ENCODE measurements at places on chromosomes 11 and 22.
A peak's percentile ranks its signal among the peaks of the same experiment; 100 is the strongest.

DNA sequence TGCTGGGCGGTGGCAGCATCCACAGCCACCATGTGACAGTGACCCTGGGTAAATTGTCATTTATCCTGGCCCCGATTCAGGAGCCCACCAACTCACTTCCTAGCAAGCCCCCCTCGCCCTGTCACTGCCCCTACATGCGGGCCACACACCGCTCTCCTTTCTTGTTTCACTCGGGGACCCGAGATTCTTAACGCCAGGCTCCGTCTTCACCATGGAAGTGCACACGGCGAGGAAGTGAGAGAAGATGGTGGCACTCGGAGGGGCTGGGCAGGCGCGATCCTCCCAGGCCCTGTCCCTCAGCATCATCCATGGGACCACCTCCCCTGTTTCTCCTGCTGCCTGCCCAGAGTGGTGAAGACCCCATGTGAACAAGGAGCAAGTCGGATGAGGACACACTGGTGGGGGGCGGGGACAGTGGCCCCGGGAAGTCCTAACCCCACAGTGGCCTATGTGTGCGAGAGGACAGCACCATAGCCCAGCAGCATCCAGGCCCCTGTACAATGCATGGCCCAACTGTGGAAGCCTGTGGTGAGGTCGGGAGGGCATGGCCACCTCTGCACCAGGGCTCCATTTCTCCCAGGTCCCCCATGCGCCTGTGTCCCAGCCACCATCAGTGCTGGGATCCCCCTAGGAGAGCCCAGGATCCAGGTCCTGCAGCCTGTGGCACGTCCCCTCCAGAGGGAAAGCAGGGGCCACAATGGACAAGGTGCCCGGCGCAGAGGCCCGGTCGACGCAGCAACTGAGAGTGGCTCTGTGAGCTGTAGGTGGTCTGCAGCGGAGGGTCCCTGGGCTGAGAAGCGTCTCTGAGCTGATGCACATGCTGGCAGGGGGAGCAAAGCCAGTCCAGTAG lies 262.8 kb downstream of the BRD1 start:
- no peak for DNase-seq

DNA sequence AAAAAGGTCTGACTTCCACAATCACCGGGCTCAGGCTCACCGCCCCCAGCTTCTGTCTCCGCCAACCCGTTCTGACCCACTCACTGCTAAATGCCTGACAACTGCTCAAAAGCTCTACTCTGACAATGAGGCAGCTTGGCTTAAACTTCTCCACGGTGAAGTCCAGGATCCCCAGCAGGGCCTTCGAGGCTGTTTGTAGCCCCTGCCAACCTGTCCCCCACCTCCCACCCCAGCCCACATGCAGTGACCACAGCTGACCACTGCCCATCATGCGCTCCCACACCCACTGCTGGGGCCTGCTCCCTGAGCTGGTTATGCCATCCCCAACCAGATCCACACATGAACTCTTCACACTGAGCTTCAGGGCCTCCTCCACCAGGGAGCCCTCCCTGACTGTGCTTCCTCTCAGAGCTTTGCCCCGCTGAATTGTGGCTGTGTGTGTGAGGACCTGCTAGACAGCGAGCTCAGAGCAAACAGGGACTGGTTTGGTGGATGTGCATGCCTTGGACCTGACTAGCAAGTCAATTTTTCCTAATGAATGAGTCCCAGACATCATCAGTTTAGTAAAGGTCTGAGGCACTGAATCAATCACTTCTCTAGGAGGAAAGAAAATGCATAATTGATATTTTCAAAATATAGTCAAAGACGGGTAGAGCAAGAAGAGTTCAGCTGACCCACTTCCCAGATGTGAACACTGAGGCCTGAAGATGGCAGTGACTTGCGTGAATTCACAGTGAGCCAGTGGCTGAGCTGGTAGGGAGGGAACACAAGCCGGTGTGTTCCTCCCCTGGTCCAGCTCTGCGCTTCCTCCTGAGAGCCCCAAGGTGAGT lies 7.7 kb downstream of the LRRC32 start:
- DNase-seq = no peak

- DNase-seq = no peak
Measured at GRCh38 chr22:31496735-31497146, 405 bp downstream of the SFI1 start.

GRCh38 chr11:65487467-65488272 lies 11.2 kb upstream of the MALAT1 start:
- DNase-seq = peak; percentile 99

DNA sequence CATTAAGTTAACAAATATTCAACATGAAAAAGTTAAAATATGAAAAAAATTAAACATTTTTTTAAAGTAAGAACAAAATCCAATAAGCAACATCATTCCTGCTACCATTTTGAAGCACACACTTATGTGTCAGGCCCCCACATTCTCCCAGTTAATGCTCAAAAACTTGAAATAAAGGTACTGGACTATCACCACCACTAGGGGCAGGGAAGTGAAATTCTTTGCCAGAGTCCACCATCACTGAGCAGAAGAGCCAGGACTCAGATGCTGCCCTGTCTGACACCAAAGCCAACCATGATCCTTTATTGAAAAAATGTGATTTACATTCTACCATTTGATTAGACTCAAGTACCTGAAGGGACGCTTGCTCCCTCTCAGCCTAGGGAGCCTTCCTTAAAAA lies 39.1 kb downstream of the PITPNB start:
- no peak for DNase-seq

GRCh38 chr11:122517403-122518379 lies 137.8 kb upstream of the UBASH3B start:
- DNase-seq = no peak

DNA sequence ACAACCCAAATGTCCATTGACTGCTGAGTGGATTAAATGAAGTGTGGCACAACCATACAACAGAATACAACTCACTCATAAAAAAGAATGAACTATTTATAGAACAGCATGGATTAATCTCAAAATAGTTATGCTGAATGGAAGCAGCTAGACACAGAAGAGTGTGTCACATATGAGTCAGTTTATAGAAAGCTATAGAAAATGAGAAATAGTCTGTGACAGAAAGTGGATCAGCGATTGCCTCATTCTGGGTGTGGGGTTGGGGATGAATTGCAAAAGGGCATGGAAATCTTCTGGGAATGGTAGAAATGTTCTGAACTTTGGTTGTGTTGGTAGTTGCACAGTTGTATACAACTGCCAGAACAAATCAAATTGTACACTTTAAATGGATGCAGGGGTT lies 37.4 kb downstream of the PRR5L start:
- DNase-seq = no peak

DNA sequence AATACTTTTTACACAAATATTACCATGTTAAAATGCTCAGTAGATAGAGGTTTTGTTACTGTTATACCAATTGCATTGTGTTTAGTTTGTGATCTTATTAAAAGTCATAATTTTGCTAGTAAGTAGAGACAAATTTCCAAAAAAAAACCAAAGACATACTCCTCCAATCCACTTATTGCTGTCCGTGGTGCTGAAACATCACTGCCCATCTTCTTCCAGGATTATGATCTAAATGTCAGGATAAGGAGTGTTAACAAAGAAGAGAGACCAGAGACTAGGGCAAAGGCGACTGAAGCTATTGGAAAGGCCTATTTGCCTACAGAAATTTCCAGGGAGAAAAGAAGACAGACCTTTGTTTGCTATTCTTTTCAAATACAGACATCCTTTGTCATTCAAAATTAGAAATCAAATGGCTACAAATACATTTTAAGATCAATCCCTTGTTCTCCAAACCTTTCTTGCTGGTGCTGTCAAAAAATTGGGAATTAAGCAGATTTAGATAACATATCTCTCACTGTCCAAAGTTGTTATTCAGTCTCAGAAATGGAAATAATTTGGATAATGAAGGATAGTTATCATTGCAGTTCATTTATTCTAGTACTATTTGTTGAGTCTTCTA lies 199.7 kb downstream of the C11orf91 start:
- no peak for DNase-seq
